ENCODE measurements at places on chromosomes 13 and 19. TPM values are rescaled to one million over a fixed set of nuclear protein-coding genes. Genes with fewer than 3 reads are reported as not detected.

The OR10H1 gene
- total RNA-seq = not detected

The HRC gene
- not detected for total RNA-seq

DNA sequence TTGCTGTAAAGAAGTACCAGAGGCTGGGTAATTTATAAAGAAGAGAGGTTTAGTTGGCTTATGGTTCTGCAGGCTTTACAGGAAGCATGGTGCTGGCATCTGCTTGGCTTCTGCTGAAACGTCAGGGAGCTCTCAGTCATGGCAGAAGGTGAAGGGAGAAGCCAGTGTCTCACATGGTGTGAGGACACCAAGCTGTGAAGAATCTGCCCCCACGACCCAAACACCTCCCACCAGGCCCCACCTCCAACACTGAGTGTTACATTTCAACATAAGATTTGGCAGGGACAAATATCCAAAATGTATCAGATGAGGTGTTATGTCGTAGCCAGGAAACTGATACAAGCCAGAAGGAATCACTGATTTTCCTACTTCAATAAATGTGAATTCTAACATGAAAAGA is 136.5 kb downstream of the CYSLTR2 start:
- DNase-seq = no peak

The CD209 gene
- not detected for total RNA-seq

DNA sequence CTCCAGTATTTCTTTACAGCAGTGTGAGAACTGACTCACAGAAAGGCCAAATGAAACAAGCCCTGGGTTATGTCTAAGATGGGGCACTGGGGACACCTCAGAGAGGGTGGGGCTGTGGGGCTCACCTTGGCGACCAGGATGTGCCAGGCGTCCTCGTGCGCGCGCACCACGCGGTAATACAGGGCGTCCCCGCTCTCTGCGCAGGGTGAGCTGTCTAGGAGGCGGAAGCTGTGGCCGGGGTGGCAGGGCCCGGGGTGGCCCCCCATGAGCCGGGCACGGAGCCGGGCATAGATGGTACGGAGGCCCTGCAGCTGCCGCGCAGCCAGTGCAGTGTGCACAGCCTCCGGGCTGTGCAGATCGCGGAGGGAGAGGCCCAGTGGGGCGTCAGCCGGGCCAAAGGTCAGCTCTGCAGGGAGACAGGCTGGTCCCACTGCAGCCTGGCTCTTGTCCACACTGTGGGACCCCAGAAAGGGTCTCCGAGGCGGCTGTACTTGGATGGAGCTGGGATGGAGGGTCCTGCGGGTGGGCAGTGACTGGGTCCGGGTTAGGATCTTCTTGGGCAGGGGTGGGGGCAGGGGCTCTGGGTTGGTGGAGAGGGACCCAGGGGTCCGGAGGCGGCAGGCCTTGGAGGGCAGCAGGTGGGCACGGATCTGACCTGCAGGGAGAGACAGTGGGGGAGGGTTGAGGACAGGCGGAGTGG is 3.4 kb downstream of the PEAK3 start:
- DNase-seq = no peak

DNA sequence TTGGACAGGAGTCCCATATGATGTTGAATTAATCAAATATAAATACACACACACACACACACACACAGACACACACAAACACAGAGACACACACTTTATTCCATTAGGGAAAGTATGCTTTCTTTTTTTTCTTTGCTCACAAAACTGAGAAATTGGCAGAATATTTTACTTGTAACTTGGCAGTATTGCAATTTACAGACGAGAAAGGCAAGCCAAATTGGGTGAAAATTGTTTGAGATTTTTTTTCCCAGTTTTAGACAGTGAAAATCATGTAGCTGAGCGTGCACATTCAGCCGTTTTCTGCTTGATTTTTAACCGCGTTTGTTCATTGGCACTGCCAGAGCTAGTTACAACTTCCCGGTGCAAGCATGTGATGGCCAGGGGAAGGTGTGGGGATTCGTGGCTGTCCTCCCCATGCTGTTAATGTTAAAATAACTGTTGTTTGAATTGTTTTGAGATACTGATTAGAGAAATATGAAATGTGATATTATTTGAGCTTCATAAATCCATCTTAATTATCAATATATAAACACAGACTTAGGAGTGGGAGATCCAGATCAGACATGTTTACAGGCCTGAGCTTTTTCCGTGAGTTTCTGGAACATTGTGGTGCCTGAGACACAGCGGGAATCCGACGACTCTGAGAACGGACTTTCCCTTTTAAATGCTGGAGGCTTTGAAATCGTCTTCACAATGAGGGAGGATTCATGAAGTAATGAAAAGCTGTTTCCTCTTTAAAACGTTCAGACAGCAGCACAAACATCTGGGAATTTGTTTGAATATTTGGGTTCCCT is 125.5 kb downstream of the KCNRG start:
- no peak for DNase-seq

- DNase-seq = no peak
These were observed 6.9 kb upstream of the ZNF555 start for GRCh38 chr19:2834294-2834871.

GRCh38 chr13:25910991-25911419 is 140.8 kb downstream of the SHISA2 start:
- no peak for DNase-seq

The CBY2 gene
- total RNA-seq = not detected

GRCh38 chr19:7224209-7224686 is 70.0 kb downstream of the INSR start:
- DNase-seq = no peak

GRCh38 chr13:103218253-103218652 is 152.0 kb upstream of the SLC10A2 start:
- no peak for DNase-seq

DNA sequence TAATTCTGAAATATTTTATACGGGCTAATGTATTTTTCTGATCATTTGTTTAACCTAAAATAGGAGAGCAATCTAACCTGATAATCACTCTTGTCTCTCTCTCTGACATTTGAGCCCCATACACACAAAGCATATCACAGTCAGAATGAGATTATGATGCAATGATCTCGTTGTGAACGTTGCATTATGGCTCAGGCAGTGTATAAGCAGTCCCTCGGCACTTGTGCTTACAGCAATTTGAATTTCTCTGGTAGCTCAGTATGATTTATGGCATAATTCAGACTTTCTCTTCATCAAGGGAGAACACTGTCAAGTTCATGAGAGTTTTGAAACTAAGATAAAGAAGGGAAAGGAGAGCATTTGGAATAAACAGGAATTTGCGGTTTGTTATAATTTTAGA is 256.1 kb downstream of the DACH1 start:
- DNase-seq = no peak

DNA sequence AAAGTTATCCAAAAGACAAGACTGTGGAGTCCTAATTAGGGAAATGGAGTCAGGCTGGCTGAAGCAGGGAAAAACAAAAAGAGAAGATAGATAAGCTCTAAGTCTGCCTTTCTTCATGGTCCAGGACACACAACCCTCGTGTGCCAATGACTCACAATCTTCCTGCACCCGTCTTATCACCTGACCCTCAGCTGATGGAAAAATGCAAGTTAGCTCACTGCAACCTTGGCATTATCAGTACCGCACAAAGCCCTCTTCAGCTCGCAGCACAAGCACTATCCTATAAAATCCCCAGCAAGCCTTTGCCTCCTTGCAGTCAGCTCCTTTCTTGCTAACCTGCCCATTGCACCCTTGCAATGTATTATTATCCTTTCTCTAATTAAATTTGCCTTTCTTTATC is 4.3 kb downstream of the OR7A5 start:
- no peak for DNase-seq

The HCST gene
- total RNA-seq = 0.21 TPM

DNA sequence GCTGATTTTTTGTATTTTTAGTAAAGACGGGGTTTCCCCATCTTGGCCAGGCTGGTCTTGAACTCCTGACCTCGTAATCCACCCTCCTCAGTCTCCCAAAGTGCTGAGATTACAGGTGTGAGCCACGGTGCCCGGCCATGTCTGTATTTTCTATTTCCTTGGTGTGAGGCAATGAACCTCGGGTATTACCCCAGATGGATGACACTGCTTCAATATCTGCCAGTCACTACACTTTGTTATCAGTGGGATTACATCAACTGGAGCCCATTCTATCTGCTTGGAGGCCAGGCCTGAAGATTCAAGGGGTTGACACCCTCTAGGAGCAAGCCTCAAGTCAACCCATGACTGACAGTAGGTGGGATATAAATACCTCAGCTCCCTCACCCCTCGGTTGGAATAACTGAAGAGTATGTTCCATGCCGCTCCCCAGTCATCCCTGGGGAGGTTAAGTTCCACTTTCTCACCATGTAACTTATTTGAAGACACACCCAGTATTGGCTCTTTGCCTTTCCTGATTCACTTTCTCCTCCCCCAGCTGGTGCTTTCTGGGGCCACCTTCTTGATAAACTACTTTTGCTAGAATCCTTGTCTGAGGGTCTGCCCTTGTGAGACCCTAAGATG is 992 bp upstream of the ADGRE1 start:
- DNase-seq = no peak

GRCh38 chr19:49387936-49388372 is at the start of gene KASH5:
Gene KASH5, plus strand, starts transcription at chr19:49388249. Its CDS starts 2,635 bp downstream, at chr19:49390884.
- DNase-seq = no peak

DNA sequence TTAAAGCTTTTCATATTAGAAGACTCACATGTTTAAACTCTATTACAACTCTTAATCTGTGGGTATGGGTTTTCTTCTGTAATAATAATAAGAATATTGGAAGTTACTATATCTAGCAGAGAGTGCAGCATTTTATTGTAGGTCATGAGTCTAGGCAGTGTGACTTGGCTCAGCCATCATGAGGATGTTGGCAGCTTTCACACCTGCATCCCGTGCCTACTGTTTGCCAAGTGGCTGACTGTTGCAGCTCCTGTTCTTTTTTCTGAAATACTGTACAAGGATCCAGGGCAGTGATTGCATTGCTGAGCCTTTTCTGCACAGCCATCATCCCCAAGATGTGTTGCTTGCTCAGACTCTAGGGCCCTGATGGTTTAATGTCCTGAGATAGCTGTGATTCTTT is 47.4 kb downstream of the MTUS2 start:
- no peak for DNase-seq

GRCh38 chr19:19788015-19788414 is 33.5 kb downstream of the ZNF506 start:
- no peak for DNase-seq

DNA sequence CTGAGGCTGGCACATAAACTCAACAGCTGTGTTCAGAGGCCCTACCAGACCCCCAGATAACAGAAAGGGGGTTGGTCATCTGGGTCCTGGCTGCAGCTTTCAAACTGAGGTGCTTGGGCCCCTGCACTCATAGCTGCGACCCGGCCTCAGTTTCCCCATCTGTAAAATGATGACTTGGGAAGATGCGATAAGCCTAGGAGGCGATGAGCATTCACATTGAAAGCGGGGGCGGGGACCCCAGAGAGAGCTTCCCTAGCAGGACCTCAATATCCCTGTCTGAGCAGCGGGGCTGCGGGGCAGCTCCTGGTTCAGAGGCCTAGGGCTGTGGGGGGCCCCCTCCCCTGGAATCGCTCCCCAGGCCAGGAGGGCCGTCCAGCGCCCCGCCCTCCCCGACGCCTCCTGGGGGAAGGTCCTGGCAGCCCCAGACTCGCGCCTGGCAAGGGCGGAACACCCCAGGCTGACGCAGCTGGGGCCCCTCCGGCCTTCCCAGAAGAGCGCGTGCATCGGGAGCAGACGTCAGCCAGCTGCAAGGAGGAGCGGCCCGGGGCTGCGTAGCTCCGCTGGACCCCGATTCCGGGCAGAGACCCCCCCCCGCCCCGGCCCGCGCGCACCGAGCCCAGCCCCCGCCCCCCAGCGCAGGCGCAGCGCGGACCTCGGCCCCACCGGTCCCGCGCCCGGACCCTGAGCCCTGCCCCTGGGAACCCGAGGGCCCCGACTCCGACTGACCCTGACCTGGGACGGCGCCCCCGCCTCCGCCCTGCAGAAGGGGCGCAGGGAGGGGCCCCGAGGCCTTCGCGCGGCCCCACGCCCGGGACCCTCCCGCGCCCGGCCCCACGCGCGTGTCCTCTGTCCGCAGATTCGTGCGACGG is 3.5 kb downstream of the FSTL3 start:
- DNase-seq = peak; percentile 55

- DNase-seq = no peak
These were observed 15.4 kb downstream of the CBARP start for GRCh38 chr19:1222394-1222793.

DNA sequence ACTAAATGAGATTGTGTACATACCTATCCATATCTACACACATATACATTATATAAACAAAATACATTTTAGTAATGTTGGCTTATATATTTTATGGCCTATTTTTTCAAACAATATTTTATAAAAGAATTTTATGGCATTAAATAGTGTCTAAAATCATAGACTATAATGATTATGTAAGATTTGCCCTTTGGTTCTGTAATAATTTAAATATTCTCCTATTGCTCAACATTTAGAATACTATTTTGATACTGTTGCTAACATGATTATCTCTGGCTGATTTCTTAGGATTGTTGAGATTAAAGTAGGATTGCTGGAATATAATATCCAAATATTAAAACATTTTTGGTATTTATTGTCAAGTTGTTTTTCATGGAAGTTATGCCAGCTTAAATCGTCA is 565.2 kb upstream of the GPC6 start:
- DNase-seq = no peak

DNA sequence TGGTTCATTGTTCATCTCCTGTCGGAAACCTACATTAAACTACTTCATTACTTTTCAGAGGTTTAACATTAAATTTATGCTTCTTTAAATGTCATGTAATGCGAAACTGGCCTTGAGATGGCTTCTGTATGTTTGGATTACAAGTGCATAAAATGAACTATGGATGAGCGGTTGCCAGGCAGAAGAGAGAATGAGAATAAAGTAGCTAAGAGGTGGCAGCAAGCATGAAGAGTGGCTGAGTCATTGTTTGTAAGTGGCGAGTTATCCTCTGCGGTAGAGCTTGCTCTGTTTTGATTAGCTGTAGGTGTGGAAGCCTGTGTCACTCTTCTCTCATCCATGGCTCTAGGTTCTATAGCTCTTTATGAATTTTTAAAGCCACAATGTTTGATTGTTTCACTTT is 1139.6 kb upstream of the PCDH9 start:
- DNase-seq = no peak

The MBD3L3 gene
- not detected for total RNA-seq

DNA sequence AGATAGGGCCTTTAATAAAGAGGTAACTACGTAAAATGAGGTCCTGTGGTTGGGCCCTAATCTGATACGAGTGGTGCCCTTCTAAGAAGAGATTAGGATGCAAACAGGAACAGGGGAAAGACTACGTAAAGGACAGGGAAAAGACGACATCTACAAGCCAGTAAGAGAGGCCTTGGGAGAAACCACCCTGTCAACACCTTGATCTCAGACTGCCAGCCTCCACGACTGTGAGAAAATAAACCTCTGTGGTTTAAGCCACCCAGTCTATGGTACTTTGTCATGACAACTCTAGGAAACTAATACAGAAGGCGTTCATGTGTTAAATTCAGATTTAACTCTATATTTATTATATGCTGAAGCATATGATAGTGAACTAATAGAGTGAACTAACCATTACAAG is 566.3 kb downstream of the UQCRFS1 start:
- no peak for DNase-seq

DNA sequence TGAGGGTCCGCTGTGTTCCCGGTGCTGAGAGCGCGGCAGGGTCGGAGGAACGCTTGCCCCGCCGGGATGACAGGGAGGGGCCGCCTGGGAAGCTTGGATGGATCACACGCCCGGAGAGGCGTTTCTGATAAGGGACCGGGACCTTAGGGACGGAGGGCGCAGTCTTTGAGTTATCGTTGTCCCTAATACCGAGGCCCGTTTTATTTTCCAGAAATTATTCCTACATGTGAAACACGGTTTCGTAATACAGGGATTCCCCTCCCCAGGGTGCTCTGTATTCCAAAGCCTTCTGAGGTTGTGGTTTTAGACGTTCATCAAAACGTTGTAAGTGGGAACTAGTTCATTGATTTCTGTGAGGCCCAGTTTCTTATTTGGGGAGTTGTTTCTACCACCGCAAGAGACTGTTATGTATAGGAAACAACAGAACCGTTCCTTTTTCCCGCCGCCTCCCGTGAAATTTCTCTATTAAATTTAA is 752 bp downstream of the PDCD5 start:
- peak; percentile 52 for DNase-seq
